ENCODE measurements at places on chromosomes 5 and 9.
A peak's percentile ranks its signal among the peaks of the same experiment; 100 is the strongest.

DNA sequence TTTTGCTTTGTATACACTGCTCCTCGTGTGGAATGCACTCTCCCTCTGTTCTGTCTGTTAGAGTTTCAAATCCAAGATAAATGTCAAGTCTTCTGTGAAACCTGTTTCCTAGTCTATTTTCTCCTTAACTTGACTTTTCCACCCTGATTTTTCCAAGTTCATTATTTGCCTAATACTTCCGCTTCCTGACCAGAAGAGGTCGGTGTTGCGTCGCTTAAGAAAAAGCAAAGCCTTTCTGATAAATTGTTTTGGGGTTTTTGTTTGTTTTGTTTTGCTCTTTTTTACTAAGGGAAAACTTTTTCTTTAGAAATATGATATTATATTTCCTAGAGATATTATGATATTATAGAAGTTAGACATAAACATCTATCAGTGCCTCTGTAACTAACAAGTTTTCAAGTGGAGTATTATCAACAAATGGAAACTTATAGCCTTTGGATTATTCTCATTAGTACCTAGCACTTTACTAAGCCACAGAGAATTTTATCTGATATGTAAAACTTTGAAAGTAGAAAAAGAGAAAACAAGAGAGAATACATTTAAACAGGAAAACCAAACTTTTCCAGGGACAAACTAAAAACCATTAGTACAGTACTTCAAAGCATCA lies 55.8 kb downstream of the PHAX start:
- peak; percentile 39 for DNase-seq

GRCh38 chr9:83296123-83296522 lies 233.2 kb upstream of the RASEF start:
- no peak for DNase-seq

- no peak for DNase-seq
Observed at GRCh38 chr9:104795082-104795481, 31.2 kb downstream of the NIPSNAP3B start.

- peak; percentile 54 for DNase-seq
Observed at GRCh38 chr9:131641618-131642495, 96.5 kb downstream of the PRRT1B start.

- DNase-seq = peak; percentile 28
Observed at GRCh38 chr9:124122321-124122720, 110.8 kb downstream of the LHX2 start.

DNA sequence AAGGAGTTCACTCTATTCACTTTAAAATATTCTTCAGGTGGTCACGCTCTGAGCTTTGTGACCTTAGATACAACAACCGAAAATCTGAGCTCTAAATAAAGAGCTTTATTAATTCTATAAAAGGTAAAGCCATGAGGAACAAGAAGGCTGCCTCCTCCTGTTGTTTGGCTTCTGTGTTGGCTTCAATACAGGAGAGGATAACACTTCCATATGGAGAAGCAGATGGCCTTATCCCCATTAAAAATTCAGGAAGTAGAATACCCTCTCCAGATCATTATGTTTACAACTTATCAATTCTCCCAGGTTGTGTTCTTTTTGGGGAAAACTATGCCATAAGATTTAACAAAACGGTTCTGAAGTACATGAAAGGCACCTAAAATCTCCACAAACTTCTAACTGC lies 128.4 kb downstream of the TTC39B start:
- no peak for DNase-seq

DNA sequence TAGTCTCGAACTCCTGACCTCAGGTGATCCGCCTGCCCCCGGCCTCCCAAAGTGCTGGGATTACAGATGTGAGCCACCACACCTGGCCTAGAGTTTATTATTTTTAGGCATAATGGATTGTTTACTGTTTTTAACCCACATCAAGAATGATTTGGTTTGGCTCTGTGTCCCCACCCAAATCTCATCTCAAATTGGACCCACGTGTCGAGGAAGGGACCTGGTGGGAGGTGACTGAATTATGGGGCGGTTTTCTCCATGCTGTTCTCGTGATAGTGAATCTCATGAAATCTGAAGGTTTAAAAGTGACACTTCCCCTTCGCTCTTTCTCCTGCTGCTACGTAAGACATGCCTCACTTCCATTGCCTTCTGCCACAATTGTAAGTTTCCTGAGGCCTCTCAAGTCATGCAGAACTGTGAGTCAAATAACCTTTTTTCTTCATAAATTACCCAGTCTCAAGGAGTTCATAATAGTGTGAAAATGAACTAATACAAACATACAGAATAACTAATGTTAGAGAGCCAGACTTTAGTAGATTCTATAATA lies 88.2 kb downstream of the RICTOR start:
- no peak for DNase-seq

DNA sequence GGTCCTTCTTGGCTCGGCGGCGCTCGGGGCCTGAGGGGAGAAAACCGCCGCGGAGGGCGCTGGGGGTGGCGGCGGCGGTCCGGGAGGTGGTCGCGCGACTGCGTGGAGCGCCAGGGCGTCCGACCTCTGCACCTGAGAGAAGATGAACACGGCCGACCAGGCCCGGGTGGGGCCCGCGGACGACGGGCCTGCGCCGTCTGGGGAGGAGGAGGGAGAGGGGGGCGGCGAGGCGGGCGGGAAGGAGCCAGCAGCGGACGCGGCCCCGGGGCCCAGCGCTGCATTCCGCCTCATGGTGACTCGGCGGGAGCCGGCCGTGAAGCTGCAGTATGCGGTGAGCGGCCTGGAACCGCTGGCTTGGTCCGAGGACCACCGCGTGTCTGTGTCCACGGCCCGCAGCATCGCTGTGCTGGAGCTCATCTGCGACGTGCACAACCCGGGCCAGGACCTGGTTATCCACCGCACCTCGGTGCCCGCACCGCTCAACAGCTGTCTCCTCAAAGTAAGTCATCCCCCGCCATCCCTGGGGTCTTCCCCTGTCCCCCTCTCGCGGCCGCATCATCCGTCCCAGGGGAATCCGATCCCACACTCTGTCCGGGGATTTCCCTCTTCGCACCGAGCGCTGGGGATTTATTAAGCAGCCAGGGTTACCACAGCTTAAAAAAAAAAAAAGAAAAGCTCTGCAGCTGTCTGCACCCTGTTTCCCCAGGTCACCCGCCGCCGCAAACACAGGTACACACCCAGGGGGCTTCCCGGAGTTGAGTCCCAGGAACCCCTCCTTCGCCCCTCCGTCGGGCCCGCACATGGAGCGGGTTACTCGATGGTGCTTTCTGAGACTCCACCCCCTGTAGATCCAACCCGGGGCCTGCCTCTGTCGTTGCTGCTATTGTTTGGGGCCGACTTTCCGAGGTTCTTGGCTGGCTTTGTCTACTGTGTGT lies at the start of gene GTF3C4:
TSS of gene GTF3C4 (plus strand) at position 8 of the 935 bp plus-strand sequence. CDS start at position 143, 135 bp downstream.
- peak; percentile 12 for DNase-seq

DNA sequence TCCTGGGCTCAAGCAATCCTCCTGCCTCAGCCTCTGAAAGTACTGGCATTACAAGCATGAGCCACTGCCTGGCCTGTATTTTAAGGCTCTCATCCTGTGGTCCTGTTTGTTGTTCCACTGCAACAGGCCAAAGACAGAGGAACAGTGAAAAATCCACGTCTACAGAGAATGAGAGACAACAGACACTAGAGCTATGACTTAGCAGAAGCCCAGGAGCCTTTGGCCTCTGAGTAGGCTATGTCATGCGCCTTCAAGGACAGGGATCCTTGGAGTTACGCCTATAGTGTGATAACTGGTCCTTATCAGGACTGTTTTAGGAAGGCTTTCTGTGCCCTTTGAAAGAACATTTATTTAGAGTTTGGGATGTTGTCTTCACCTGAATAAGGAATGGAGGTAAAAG lies 10.5 kb downstream of the POC5 start:
- DNase-seq = no peak

GRCh38 chr5:138460032-138460693 lies 5.1 kb upstream of the EGR1 start:
- DNase-seq = no peak

DNA sequence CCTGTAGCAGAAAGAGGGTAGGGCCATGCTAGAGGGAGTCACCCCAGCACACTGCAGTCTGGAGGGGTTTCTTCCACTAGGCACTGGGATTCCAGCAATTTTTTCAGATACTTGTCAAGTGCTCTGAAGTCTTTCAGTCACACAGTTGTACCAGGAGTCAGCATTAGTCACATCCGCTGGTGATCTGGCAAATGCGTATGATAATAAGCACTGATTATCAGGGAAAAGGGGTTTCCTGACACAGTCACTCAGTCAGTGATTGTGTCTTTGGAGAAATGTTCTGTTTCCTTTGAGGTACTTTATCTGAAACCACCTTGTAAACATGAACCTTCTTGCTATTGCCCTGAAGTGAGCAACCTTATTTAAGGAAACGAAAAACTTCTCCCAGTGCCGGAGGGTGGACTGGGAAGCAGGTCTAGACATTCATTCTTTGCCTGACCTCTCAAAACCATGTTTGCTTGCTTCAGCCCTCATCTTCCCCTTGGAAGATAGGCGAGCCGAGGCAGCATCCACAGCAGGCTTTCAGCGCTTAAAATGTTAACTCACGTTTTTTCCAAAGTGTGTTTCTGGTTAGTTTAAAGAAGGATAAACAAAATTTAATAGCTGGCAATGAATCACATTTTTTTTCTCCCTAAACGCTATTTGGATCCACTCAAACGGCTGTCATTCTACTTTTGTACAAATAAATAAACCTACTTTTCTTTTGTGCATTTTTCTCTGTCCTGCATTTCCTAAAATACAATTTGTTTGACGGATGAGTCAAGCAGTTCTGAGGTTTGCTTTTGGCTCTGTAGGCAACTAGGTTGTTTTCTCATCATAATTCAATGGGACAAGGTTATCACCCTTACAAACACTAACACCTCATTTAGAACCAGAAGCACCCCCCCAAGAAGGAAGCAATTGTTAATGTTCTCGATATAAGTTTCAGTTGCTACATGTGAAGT lies 77.7 kb downstream of the FOXD1 start:
- peak; percentile 93 for DNase-seq

DNA sequence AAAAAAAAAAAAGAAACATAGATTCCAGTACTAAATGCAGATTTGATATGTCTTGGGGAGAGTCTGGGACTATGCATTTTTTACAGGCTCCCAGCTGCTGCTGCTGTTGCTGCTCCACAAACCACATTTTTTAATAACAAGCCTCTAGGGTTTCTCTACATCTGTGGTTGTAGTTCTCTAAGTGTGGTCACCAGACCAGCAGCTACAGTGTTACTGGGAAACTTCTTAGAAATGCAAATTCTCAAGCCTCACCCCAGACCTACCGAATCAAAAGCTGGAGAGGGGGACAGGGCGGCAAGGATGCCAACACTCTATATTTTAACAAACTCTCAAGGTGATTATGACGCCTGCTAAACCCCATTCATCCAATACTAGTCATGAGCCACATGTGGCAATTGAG lies 293.4 kb upstream of the PTGER4 start:
- DNase-seq = no peak

DNA sequence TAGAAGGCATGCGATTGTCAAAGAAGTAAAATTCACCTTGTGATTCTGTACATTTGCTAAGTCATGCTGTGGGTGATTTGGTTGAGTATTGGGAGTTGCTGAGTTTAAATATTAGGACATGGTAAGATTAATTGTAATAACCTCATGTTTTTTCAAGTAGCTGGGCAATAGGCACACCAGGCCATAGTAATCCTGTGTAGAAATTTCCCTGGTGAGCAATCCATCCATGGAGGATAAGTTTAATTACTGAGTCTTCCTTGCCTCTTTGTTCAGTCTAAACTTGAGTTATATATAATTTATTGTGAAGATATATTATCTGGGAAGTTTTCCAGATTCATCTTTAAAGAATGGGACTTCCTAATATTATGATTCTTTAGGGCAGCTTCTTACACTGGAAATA lies 221.1 kb upstream of the NUDT12 start:
- no peak for DNase-seq

DNA sequence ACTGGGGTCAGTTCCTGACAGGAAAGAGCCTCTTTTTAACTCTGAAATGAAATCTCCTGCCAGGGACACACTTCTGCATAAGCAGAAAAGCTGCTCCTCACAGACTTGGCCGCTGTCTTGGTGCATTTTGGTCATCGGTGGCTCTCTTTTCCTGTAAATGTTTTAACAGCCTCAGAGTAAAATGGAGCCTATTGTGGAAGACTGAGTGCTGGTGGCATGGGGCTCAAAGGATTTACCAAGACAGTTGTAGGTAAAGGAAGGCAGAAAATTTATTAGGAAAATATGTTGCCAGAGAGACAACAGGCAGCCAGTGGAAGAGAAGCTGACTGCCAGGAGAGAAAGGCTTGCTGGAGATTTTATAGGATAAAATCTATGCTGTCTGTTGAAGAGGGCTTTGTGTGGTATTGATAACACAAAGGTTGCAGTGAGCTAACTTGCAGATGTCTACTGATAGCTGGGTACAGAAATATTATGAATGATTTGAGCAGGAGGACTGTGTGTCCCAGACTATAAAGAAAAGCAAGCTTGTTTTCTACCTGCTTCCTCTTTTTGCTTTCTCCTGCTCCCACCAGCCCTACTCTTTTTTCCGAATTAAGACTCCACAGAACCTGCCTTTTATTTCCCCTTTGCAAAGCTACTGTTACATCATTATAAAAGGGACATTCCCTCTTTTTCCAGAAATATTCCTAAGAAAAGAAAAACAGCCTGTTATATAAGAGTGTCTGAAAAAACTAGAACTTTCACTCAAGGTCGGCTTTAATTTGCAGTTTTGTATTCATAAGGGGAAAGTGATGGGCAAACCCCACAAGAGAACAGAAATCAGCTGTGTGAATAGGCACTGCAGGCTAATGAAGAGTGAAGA lies 27.9 kb upstream of the IFNA14 start:
- no peak for DNase-seq

GRCh38 chr5:149210968-149211490 lies 60.6 kb upstream of the AFAP1L1 start:
- no peak for DNase-seq

GRCh38 chr9:93143830-93144530 lies 9.9 kb upstream of the NINJ1 start:
- no peak for DNase-seq

DNA sequence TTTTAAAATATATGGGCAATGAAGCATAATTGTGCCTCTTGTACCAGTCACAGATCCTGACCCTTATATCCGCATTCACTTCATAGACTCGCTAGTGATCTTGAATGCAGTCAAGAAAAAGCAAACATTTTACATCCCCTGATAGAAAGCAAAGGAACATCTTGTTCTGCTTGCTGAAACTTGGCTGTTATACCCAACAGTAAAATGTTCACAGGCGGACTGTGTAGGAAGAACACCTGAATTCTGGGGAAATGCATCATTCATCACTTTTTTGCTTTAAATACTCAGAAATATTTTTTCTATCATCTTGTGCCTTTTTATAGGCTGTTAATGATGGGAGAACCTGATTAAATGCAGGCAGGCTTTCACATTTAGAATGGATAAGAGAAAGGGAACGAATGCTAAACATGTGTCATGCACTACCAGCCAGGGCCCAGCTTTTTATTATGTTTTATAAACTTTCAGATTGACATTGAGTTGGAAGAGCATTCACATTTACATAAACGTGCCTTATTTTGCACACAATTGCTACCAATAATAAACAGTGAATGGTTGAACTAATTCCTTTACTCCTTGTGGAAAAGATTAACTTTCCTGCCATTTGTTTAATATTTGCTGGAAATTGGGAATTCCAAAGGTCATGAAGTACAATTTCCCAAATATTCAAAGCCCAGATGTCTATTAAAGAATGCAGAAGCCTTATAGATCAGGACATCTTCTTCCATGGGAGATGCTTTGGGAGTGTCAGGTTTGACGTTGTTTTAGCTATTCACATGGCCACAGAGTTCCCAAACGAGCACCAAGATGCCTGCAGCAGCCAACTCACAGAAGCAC lies 756.2 kb downstream of the TLE1 start:
- DNase-seq = no peak

GRCh38 chr5:151054709-151055108 lies 26.1 kb downstream of the TNIP1 start:
- DNase-seq = no peak

- no peak for DNase-seq
Observed at GRCh38 chr9:72542917-72543316, 21.5 kb downstream of the TMC1 start.

- no peak for DNase-seq
Observed at GRCh38 chr5:131373265-131373664, 109.4 kb downstream of the CDC42SE2 start.
